ENCODE measurements at places on chromosomes 2 and 18.

GRCh38 chr18:63016270-63016669 lies 300.9 kb downstream of the PHLPP1 start:
- H3K4me1 ChIP-seq = no peaks in the 10 kb centered on the region
- no peak overlapping the region for H3K4me3 ChIP-seq
- peak; percentile 40 for DNase-seq
- H3K27ac ChIP-seq = no peak overlapping the region
- no peaks in the 10 kb centered on the region for H3K36me3 ChIP-seq
- no peaks in the 10 kb centered on the region for H3K27me3 ChIP-seq

DNA sequence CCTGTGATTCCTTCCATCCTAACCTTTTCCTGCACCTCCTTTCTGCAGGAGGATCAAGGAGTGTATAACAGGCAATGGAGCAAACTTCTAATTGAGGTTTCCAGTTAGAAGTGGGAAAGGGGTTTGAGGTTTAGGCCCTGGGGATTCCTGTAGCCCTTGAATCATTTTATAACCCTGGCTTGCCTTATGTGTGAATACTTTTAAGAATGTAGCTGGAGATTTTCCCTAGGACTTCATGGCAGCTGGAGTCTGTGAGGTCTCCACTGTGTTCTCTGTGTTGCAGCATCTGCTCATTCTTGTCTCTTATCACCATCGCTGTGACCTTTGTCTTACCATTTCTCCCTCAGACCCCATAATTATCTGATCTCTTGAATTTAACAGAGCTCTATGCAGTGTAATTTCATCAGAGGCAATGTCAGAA lies 370.2 kb upstream of the SLC14A2 start:
- no peak overlapping the region for H3K4me3 ChIP-seq
- no peaks in the 10 kb centered on the region for H3K27me3 ChIP-seq
- H3K36me3 ChIP-seq = no peaks in the 10 kb centered on the region
- no peak overlapping the region for H3K27ac ChIP-seq
- no peaks in the 10 kb centered on the region for H3K4me1 ChIP-seq
- no peak for DNase-seq

DNA sequence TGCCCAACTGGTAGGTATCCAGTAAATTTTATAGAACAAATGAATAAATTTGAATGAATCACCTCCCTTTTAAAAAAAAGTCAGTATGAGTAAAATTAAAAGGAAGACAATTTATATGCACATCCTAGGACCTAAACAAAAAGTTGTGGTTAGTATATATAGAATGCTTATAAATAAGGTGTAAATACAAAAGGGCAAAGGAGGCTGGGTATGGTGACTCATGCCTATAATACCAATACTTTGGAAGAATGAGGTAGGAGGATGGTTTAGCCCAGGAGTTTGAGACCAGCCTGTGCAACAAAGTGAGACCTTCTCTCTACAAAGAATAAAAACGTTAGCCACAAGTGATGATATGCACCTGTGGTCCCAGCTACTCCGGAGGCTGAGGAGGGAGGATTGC lies 12.8 kb downstream of the C2orf69 start:
- no peak for DNase-seq
- H3K27ac ChIP-seq = no peak overlapping the region
- no peak overlapping the region for H3K4me3 ChIP-seq
- no peaks in the 10 kb centered on the region for H3K36me3 ChIP-seq
- H3K4me1 ChIP-seq = no peaks in the 10 kb centered on the region

- no peak overlapping the region for H3K4me3 ChIP-seq
- no peak for DNase-seq
- H3K27me3 ChIP-seq = no peaks in the 10 kb centered on the region
- no peak overlapping the region for H3K27ac ChIP-seq
- H3K4me1 ChIP-seq = 0 out of 2 replicates have a peak, but pooled peaks cover 6% of the 10 kb centered on the region
- no peaks in the 10 kb centered on the region for H3K36me3 ChIP-seq
Measured at GRCh38 chr2:172050479-172051125, 34.7 kb upstream of the DLX1 start.

- no peak for DNase-seq
- no peaks in the 10 kb centered on the region for H3K27me3 ChIP-seq
- no peak overlapping the region for H3K4me3 ChIP-seq
- H3K36me3 ChIP-seq = no peaks in the 10 kb centered on the region
Measured at GRCh38 chr2:65486282-65486681, 53.9 kb upstream of the SPRED2 start.

- H3K36me3 ChIP-seq = peaks cover 1% of the 10 kb centered on the region
- no peaks in the 10 kb centered on the region for H3K27me3 ChIP-seq
- DNase-seq = peak; percentile 17
- no peak overlapping the region for H3K4me3 ChIP-seq
Measured at GRCh38 chr2:203451689-203452088, 83.4 kb downstream of the RAPH1 start.

- H3K36me3 ChIP-seq = no peaks in the 10 kb centered on the region
- no peaks in the 10 kb centered on the region for H3K27me3 ChIP-seq
- no peak overlapping the region for H3K27ac ChIP-seq
- H3K4me3 ChIP-seq = no peak overlapping the region
- H3K4me1 ChIP-seq = peaks cover 7% of the 10 kb centered on the region
Measured at GRCh38 chr18:10852385-10853303, 296.7 kb downstream of the PIEZO2 start.

GRCh38 chr2:11910971-11911370 lies 164.5 kb downstream of the LPIN1 start:
- H3K4me1 ChIP-seq = no peaks in the 10 kb centered on the region
- no peaks in the 10 kb centered on the region for H3K36me3 ChIP-seq
- no peak overlapping the region for H3K4me3 ChIP-seq

DNA sequence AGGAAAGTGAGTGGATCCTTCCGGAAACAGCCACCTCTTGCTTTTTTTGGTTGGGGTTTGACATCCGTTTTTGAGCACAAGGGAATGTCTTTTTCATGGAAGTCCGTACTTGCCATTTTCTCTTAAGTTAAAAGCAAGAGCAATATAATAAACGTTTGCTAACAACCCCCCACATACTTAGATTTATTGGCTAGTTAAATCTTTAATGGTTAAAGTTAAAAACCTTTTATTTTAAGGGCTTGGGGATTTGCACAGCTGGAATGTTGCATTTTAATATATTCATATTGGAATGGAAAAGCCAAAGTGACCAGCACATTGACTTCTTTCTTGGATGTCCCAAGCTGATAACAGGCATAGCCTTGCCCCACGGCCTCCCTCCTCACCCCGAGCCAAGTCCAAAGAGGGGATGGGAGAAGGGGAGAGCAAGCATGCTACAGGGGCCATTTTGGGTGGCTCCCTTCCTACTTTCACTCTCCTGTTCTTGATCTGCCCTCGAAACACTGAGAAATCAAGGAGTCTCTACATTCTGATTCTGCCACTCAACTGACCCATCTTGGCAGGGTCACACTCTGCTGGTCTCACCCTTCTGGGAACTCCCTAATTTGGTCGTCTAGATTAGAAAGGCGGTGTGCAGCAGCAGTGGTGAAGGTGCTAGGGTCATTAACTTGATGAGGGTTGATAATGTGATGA lies 48.1 kb upstream of the PKDCC start:
- no peaks in the 10 kb centered on the region for H3K36me3 ChIP-seq
- H3K4me3 ChIP-seq = no peak overlapping the region
- H3K4me1 ChIP-seq = no peaks in the 10 kb centered on the region

DNA sequence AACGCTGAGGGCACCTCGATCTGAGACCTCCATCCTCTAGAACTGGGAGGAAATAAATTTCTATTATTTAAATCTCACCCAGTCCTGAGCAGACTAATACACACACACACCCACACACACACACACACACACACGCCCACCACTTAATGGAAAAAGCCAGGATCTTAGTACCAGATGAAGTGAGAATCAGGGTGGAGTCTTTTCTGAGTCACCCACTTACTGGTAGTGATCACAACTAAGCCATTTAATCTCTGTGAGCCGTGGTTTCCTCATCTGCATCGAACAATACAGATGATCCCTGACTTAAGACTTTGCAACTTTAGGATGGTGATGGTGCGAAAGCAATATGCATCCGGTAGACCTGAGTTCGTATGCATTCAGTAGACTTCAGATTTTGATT lies 18.6 kb downstream of the THNSL2 start:
- no peak overlapping the region for H3K27ac ChIP-seq
- no peaks in the 10 kb centered on the region for H3K36me3 ChIP-seq
- DNase-seq = no peak
- no peaks in the 10 kb centered on the region for H3K4me1 ChIP-seq
